ENCODE measurements at places on chromosomes 4 and X. TPM values are rescaled to one million over a fixed set of nuclear protein-coding genes. Genes with fewer than 3 reads are reported as not detected.

DNA sequence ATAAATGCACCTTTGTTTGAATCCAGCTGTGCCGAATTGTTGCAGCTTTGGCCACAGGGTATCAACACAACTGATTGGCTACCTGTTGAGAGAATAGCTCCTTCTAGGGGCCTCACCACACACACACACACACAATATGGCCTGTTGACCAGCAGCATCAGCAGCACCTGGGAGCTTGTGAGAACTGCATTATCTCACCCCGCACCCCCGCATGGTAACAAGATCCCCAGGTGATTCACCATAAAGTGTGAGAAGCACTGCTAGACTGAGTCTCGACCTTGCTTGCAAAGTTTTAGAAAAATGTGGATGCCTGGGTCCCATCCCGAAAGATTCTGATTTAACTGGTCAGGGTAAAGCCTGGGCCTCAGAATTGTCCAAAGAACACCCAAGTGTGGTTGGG lies 176.9 kb upstream of the PRPS2 start:
- DNase-seq, result no peak

GRCh38 chrX:97597954-97598353 lies 714.2 kb downstream of the RPA4 start:
- no peak for DNase-seq

DNA sequence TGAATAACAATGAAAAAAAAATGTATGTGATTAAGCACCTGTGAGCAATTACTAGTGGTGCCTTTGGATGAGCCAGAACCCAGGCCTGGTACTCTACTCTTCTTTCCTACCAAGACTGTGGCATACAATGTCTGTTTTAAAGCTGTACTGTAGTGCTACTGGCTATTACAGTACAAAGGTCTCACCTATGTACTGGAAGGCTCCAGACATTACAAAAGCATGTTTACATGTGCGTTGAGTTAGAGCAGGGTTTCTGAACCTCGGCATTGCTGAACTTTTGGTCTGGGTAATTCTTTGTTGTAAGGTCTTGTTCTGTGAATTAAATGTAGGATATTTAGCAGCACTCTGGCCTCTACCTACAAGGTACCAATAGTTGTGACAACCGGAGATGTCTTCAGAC lies 153.8 kb downstream of the SPATA18 start:
- DNase-seq, result no peak

GRCh38 chrX:41708486-41708885 lies 15.5 kb upstream of the GPR82 start:
- DNase-seq, result no peak

- no peak for DNase-seq
Measured at GRCh38 chr4:40046311-40046980, 10.2 kb upstream of the N4BP2 start.

DNA sequence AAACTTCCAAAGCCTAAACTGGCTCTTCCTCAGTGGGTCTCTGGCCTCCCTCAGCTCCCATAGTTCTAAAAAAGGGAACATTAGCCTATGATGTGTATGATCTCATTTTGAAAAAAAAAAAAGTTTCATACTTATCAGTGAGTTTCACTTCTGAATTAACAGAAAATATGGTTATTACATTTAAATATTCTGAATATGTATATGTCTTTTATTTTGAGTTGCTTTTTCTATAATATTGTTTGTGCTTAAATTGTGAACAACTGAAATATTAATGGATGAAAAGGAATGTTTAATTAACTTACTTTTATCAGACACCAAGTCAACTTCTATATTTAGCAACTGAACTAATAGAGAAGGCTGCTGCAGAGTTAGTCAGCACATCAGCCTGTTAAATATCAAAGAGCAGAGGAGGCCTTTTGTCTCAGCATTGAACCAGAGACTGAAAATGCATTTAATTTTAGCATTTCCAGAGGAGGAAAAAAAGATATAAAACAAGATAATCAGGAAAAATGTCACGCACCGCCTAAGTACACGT lies 20.4 kb upstream of the FHL1 start:
- DNase-seq, result no peak

GRCh38 chr4:37615059-37615719 lies 71.0 kb downstream of the RELL1 start:
- no peak for DNase-seq

DNA sequence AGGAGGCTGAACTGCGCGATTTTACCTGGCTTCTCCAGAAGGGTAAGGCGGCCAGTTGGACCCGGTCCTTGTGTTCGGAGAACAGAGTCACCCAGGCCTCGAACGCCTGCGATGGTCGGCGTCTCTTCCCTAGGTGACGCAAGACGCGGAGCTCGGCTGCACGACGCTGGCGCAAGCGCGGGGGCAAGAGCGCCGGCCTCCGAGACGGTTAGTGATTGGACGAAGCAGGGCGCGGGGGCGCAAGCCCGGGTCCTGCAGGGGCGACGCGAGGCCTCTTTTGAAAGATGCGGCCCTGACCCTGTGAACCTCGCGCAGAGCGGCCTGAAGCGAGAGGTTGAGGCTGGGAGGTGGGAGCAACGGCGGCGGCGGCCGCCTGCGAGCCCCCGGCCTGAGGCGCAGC lies 428 bp downstream of the ADAD1 start:
- DNase-seq, result no peak

The SPANXA1 gene
- polyA plus RNA-seq, result not detected

The PABPC1L2A gene
- not detected for polyA plus RNA-seq

The PDE5A gene
- polyA plus RNA-seq, result 2.2 TPM

The UCHL1 gene
- 169 TPM for polyA plus RNA-seq

The DMD gene
- 5.6 TPM for polyA plus RNA-seq

All from GM12878 (cell line).